Erythroblast (primary cell): ENCODE measurements at places on chromosomes 1 and 21.

DNA sequence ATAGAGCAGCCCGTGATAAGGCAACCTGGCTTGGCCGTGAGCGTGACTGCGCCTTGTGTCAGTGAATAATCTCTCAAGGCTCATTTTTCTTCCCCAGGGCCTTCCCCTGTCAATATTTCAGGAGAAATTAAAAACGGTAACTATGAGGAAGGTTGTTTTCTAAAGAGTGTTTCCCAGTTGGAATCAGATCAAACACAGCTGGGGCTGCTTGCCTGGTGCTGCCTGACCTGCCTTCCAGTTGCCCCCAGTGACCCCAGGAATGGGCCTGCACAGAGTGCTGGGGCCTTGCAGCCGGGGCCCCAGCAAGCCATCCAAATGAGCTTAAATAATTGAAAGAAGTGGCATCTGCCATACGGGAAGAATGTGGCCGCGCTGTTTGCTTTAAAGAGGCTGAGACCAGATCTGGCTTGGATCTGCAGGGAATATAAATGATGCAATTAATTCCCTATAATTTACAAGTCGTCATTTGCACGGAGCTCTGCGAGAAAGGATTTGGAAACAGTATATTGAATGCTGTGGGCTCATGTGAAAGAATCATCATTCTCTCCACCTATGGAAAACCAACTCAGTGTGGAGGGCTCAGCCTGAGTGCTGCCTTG lies 203.9 kb downstream of the C1orf94 start:
- DNase-seq = no peak

- DNase-seq = no peak
These were observed 44.3 kb upstream of the BATF3 start for GRCh38 chr1:212743901-212744475.

GRCh38 chr1:100530880-100531487 lies 7.0 kb upstream of the GPR88 start:
- no peak for DNase-seq

- no peak for DNase-seq
These were observed 742 bp upstream of the PDE9A start for GRCh38 chr21:42652527-42653230.

DNA sequence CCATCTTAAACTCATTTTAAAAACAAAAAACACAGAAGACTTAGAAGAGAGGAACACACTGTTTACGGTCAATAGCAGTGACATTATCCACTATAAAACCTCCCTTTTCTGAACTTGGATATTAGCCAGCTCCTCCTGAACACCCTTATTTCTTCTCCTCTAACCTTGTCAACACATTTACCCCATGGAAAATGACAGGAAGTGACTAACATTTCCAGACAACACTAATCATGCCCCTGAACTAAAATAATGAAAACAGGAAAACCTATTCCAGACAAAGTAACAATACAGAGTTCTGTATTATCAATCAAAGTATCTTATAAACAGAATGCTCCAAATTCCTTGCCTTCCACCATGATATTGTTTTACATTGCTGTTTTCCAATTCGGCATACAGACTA lies 45.3 kb downstream of the PALMD start:
- DNase-seq = no peak

- DNase-seq = no peak
These were observed 58.9 kb downstream of the WLS start for GRCh38 chr1:68173283-68173935.

DNA sequence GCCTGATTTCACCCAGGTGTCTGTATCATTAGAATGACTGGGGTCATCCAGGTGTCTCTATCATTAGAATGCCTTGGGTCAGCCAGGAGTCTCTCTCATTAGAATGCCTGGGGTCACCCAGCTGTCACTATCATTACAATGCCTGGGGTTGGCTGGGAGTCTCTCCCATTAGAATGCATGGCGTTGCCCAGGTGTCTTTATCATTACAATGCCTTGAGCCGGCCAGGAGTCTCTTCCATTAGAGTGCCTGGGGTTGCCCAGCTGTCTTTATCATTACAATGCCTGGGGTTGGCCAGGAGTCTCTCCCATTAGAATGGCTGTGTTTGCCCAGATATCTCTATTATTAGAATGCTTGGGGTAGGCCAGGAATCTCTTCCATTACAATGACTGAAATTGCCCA lies 61.6 kb downstream of the RNF187 start:
- no peak for DNase-seq

GRCh38 chr1:204077979-204078696 lies 5.2 kb downstream of the SOX13 start:
- no peak for DNase-seq

DNA sequence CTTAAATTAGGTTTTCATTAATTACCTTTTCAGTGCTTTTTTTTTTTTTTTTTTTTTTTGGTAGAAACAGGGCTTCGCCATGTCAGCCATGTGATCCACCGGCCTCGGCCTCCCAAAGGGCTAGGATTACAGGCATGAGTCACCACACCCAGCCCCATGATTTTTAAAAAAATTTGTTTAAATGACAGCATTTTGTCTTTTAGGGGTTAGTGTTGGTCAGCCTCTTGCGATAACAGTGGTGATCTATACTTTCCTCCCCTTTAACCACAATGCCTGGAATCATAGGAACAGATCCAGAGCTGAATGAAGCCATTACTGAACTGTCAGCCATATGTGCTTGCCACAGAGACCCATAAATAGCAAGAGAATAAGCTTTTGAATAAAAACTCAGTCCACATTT lies 73.9 kb downstream of the CACHD1 start:
- DNase-seq = no peak

DNA sequence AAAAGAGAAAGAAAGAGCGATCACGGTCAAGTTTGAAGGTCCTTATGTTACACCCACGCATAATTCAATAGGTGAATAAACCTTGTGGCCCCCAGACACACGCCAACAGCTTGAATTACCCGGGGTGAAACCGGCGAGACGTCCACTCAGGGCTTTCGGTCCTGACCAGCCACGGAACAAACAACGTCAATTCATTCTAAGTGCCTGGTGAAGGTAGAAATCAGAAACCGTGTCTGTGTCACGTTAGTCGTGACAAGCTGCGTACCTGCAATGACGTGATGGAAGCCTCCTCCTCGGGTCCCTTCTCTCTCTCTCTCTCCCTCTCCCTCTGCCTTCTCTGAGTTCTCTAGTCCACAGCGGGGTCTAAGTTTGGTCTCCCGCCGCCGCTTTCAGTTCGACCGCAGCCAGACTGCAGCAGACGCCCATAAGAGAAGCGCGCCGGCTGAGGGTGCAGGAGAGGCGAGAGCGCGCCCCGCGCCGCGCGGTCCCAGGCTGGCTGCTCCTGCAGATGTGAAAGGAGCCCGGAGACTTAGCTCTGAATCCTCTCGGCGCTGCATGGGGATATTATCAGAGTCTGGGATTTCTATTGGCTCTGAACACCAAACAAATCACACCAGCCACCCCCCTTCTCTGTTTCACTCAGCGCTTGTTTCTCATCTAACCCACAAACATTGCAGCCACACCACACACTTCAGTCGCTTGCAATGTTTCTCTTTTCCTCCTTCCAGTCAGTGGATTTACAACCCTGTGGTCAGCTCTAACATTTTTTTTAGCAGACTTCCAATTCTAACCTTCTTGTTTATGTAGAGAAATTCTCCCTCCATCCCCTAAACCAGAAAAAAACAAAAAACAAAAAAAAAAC lies at the start of gene GREM2:
GREM2 (minus strand) TSS at position 537 of the 862 bp plus-strand sequence. CDS start 118,680 bp downstream, outside the sequence.
- no peak for DNase-seq

- DNase-seq = no peak
These were observed 448.1 kb upstream of the B3GALT2 start for GRCh38 chr1:193634470-193634869.

- DNase-seq = no peak
These were observed 163.8 kb downstream of the SMYD3 start for GRCh38 chr1:246343251-246343650.

- peak; percentile 10 for DNase-seq
These were observed 19.0 kb downstream of the SAMSN1 start for GRCh38 chr21:14526836-14527695.

GRCh38 chr1:157110686-157111085 lies 11.1 kb upstream of the ETV3L start:
- no peak for DNase-seq

DNA sequence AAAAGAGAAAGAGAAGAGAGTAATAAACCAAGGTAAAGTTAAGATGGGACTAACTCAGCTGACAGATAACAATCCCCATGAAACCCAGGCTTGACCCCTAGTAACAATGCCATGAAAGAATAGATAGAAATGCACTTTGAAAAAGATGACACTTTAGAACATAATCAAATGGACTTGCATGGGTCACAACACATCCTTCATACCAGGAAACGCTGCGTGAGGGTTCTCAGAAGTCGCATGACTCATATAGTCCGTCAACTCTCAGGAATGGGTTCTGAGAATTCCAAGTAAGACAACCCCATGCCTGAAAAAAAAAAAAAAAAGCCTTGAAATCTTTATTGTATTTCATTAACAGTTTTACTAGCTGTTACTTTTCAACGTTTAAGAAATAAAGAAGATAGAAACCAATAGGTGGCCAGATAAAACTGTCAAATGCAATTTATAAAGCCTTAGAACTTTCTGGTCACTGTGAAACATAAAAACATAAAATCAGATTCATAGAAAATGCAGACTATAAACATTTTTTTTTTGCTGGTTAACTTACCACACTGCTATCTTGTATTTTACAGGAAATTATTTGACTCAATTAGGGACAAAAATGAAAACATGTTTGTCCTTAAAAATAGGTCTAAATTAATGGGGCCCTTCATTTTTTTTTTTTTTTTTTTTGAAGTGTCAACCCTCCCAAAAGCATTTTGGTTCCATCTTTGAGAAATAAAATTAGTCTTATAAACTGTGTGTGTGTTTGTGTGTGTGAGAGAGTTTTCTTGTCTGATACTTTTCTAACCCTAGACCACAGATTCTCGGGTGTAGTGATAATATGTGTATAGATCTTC lies 202.1 kb downstream of the NCAM2 start:
- DNase-seq = peak; percentile 10

GRCh38 chr1:224447971-224448370 lies 13.4 kb upstream of the WDR26 start:
- no peak for DNase-seq

DNA sequence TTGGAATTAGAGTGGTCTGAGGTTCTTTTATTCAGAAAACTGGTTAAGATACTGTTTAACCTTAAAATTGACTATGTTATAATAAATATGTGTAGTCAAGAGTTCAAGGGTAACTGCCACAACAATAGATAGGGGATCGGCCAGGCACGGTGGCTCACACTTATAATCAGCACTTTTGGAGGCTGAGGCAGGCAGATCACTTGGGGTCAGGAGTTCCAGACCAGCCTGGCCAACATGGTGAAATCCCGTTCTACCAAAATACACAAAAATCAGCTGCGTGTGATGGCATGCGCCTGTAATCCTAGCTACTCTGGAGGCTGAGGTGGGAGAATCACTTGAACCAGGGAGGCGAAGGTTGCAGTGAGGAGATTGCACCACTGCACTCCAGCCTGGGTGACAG lies 39.5 kb downstream of the PDC start:
- no peak for DNase-seq

- DNase-seq = no peak
These were observed 135.5 kb upstream of the JUN start for GRCh38 chr1:58919226-58919958.

- no peak for DNase-seq
These were observed 1.6 kb upstream of the APOBEC4 start for GRCh38 chr1:183654706-183655105.

GRCh38 chr1:155071701-155072100 lies 6.9 kb upstream of the EFNA3 start:
- no peak for DNase-seq

DNA sequence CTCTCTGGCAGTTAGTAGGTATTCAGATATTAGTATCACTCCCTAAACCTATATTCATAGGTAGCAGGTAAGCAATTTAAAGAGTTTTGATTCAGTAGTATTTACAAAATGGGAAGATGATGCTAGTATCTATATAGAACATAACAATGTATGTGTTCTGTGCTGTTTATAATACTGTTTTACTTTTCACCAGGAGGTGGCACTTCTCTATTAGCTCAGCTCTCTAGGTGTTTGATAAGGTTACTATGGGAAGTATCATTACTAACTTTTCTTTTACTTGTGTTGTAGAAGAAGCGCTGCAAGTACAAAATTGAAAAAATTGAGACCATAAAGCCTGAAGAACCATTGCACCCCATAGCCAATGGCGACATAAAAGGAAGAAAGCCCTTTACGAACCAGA lies 49.4 kb upstream of the FASLG start:
- DNase-seq = peak; percentile 6

DNA sequence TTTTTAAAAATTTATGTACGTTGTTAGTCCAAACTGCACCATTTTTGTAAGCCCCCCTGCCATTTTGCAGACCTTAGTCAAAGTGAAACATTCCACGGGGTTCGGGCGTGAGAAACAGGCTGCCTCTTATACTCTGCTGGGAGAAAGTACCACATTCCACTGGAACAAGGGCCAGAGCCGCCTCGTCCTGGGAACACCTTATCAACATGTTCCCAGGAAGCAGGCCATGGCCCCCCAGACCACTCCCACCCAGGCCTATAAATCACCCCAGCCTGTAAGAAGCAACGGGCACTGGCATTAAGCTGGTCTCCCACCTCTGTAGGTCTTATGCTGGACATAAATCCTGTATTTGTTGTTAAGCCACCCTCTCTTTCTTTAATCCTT lies 854 bp upstream of the ZRANB2 start:
- peak; percentile 27 for DNase-seq

DNA sequence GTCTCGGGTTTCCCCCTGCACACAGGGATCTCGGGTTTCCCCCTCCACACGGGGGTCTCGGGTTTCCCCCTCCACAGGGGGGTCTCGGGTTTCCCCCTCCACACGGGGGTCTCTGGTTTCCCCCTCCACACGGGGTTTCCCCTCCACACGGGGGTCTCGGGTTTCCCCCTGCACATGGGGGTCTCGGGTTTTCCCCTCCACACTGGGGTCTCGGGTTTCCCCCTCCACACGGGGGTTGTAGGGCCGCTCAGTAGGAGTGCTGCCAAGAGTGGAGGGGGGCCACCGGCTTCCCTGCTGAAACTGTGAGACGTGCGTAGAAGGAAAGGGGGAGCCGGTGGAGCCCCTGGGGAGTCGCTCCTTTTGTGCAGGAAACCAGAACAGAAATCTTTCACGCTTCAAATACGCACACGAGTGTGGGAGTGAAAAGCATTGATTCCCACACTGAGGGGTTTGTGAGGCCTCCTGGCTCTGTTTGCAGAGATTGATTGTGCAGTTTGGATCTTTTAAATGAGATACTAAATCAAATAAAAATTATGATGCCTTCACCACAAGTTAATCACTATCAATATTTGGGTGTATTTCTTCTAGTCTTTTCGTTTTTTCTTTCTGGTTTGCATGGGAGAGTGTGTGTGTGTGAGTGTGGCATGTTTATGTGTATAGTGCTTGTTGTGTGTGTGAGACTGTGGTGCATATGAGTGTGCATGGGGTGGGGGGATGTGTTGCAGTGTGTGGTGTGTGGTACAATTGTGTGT lies 54.3 kb upstream of the TRAPPC10 start:
- DNase-seq = no peak

DNA sequence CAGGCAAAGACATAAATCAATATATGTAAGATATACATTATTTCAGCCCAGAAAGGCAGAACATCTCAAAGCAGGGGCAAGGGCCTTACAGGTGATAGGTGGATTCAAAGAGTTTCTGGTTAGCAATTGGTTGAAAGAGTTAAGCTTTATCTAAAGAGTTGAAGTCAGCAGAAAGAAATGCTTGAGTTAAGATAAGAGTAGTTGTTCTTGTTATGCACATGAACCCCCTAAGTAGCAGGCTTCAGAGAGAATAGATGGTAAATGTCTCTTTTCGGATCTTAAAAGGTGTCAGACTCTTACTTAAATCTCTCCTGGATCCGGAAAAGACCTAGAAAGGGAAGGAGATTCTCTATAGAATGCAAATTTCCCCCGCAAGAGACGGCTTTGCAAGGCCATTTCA lies 8.3 kb upstream of the ZBTB40 start:
- no peak for DNase-seq
